WTC11 (cell line): ENCODE measurements at places on chromosomes 6 and 20.

- DNase-seq = peak; percentile 22
Observed at GRCh38 chr6:122869437-122870024, 80.5 kb downstream of the SMPDL3A start.

DNA sequence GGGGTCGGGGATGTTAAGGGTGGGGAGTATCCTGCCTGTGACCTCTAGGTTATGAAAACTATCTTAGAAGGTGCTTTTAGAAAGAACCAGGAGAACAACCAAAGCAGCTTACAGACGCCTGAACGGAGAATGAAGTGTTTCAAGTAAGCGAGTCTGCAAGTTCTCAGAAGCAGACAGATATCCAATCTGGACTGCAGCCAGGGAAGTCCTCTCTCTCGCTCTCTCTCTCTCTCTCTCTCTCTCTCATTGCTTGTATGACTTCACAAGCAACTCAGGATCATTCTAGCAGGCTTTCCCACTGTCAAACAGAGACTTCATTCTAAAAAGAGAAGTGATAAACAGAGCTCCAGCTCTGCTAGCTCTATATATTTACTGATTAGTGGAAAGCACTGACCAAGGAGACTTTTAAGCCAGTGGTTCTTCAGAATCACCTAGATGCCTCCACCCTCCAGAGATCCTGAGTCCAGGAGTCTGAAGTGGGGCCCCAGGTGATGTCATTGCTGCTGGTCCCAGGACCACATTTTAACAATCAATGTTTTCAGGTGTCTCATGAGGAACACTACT lies 6.0 kb downstream of the TCF21 start:
- no peak for DNase-seq

DNA sequence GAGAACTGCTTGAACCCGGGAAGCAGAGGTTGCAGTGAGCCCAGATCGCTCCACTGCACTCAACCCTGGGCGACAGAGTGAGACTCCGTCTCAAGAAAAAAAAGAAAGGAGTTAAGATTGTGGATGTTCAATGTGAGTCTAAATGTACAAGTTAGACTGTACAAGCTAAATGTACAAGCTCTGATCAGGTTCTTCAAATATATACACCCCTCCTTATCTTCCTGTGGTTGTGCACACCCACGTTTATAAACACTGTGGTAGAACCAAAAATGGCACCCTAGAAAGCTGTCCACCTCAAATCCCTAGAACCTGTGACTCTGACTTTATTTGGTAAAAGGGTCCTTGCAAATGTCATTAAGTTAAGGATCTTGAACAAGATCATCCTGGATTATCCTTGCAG lies 11.2 kb upstream of the RANBP9 start:
- DNase-seq = no peak

- no peak for DNase-seq
Observed at GRCh38 chr20:37262505-37262904, 891 bp upstream of the GHRH start.

- DNase-seq = no peak
Observed at GRCh38 chr6:153781306-153781705, 257.7 kb upstream of the OPRM1 start.

DNA sequence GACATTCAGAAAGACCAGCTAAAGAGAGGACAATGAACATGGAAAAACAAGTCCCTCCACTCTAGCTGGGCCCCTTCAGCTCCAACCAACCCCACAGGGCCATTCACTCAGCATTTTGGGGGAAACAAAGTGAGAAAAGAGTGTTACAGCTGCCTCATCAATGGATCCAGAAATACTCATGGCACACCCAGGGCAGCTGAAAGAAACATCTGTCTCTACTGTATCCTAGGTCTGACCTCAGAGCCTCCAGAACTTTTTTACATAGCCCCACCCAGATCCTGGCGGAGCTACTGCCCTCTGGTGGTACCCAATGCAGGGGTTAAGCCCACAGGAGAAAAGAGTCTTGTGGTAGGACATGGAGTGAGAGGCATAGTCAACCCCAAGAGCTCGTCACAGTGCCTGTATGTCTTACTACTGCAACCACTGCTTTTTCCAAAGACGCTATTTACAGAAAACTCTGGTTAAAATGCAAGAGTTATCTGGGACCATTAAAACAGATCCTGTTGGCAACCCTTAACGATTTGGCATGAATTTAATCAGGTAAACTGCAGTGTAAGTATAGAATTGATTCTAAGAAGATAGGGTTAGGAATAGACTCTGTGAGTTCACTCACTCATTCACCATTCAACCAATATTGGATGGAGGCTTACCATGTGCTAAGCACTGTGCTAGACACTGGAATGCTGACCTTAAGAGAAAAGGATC lies 37.4 kb upstream of the FAM83C start:
- peak; percentile 82 for DNase-seq

GRCh38 chr20:57475388-57476083 lies 49.4 kb downstream of the CTCFL start:
- peak; percentile 1 for DNase-seq

- peak; percentile 89 for DNase-seq
Observed at GRCh38 chr6:144284783-144285547, at the start of gene UTRN. Gene UTRN, plus strand, starts transcription at chr6:144285335. Its CDS starts 6,494 bp downstream, at chr6:144291829.

GRCh38 chr6:134010974-134011373 lies 41.5 kb downstream of the SLC2A12 start:
- no peak for DNase-seq

DNA sequence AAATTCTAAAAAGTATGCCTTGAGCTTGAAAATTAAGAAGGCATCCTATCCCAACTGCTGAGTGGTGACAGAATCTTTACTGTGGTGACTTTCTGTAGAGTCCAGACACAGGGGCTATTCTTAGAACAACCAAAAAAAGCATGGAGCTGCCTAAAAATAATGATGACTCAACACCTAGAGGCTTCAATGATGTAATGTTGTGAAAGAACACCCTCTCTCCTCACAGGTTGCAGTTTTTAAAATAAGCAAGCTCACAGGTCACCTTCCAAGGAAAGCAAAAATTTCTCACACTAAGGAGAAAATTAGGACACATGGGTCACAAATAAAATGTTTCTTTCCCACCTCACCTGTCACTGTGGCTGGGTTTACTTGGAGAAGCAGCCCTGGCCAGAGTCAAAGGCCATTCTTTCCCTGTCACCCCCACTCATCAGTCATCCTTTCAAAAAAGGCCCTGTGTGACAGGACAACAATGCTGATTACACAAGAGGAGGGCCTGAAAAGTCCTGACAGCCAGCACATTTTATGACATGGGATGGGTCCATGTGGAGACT lies 53.5 kb downstream of the RCAN2 start:
- DNase-seq = no peak

DNA sequence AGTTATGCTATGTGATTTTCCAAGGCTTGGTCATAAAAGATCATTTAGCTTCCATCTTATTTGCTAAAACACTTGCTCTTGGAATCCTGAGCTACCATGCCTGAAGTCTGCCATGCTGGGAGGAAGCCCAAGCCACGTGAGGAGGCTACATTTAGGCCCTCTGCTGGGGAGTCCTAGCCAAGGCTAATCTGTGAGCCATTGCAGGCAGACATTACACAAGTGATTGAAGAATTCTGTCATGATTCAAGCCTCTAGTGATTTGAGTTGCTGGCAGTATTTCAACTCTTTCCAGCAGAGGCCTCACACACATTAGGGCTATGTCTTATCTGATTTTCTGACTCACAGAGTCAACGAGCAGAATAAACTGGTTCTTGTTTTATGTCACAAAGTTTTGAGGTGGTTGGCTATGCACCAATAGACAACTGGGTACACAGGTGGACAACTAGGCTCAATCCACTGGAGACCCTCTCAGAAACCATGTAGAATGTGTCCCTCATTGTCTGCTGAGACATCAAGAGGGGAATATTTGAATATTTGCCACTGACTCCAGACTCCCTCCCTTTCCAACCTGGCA lies 227.2 kb upstream of the SULF2 start:
- no peak for DNase-seq

DNA sequence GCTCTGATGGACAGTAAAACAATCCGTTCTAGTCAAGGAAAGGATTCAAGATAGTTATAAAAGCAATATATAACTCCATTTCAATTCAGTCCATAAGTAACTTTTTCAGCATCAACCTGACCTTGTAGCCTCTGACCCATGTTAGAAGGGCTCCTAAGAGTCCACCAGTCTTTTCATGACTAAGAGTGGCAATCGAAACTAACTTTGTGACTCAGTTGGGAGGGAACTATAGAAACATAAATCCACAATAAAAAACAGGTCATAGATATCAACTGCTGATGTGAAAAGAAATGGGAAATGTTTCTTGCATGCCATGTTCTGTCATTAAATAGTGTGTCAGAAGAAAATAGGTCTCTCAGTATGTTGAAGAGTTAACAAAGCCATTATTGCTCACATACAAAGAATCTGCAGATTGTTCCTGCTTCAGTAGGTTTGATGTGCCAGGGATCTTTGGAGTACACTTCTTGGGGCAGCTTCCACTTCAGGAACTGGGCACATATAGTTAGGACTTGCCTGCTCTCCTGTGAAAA lies 16.2 kb upstream of the RBL1 start:
- no peak for DNase-seq

GRCh38 chr6:135932651-135933050 lies 81.2 kb downstream of the PDE7B start:
- DNase-seq = no peak

DNA sequence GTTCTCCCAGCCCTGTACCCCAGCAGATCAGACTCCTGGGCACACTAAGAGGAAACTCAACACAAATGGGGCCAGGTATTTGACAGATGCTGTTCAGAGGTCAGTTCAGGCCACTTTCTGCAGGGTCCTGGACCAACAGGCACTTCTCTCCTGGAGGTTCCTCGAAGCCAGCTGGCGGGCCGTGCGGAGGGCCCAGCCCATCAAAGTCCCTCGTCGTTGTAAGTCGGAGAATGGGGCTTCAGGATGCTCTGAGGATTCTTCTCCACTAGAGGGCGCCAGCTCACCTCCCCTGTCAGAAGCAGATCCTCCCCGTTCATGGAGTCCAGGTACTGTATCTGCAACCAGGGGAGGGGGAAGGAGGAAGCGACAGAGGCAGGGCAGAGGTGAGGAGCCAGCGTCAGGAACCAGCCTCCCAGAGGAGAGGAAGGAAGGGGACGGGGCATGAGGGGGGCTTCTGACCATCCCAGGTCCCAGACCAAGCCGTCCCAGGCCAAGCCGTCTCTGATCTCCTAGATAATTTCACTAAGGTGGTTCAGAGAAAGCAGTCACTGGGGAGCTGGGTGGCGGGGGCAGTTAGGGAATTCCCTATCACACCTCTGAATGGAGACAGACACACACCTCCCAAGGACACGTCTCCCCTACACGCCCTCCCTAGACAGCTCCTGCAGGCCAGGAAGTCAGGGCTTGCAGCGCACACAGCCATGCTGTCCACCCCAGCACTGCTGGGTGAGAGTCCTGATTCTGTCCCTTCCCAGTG lies 11.7 kb upstream of the FAM83C start:
- DNase-seq = peak; percentile 94

- DNase-seq = no peak
Observed at GRCh38 chr6:31328355-31328960, 28.5 kb downstream of the HLA-B start.
